ENCODE measurements at places on chromosomes 16 and 17.

- no peak for DNase-seq
These were observed 553.2 kb downstream of the MAF start for GRCh38 chr16:79047337-79047736.

GRCh38 chr17:34366529-34367107 lies 3.6 kb upstream of the CCL1 start:
- DNase-seq, result no peak

DNA sequence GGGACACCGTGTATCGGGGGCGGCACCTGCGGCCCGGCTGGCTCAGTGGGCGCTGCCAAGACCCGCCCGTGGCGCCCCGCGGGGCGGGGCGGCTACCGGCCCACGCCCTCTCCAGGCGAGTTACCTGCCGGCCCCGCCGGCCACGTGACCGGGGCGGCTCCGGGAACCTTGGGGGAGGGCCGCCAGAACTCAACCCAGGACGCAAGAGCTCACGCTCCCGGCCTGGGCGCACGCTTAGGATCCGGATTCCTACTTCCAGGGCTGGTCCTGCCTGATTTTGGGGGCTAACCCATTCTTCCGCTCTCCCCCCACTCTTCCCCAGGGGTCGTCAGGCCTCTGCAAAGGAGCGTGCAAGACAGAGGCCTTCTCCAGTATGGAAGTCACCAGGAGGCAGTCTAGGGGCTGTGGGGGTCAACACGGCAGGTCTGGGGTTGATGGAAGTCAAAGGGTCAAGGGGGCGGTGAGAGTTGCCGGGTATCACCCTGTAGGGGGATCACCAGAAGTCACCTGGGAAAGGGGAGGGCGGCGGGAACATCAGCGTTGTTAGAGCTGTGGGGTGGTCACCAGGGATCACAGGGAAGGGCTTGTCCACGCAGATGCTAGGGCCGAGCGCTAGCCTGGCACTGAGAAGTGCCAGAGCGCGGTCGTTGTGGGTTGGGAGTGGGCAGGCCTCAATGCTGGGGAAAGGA lies 354 bp upstream of the ESRP2 start:
- peak; percentile 49 for DNase-seq

DNA sequence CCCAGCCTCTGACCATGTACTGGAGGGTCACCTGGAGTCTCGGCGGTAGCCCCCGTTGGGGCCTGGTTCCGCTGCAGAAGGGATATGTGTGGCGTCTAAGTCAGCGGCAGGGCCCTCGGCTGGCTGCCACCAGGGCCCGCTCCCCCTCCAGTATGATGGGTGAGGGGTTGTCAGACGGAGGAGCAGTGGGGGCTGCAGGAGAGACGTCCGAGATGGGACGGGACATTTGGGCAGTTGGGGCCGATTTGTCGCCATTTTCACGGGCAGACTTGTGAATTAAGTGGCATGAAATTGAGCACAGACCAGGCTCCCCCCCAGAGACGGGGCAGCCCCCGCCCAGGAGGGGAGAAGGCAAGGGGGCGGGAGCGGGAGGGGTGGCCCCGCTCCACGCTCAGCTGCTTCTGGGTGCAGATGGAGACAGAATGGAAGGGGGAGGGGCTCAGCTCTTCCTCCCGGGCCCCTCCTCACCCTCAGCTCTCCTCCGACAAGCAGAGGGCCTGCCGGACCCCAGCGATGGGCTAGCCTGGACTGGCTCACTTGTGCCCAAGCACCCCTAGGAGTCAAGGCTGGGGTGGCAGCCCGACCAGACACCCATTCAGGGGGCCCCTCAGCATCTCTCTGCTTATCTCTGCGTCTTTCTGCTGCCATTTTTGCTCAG lies 52.7 kb upstream of the LHX1 start:
- DNase-seq, result no peak

- no peak for DNase-seq
These were observed 970 bp downstream of the PRSS36 start for GRCh38 chr16:31148896-31149295.

DNA sequence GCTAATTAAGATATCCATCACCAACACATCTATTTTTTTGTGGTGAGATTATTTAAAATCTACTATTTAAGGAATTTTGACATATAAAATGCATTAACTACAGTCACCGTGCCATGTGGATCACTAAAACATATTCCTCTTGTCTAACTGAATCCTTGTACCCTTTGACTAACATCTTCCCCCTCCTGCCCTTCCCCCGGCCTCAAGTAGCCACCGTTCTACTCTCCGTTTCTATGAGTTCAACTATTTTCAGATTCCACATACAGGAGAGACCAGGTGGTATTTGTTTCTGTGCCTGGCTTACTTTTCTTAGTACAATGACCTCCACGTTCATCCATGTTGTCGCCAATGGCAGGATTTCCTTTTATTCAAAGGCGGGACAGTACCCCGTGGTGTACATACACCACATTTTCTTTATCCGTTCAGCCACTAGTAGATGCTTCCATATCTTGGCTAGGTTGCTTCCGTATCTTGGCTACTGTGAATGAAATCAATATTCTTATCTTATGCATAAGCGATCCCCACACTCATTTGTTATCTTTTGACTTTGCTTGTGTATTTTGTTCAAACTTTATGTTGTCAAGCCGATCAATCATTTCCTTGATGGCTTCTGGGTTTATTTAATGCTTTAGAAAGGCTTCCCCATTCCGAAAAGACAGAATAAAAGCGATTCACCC lies 134.7 kb downstream of the KCNJ12 start:
- no peak for DNase-seq

GRCh38 chr16:19919142-19919541 lies 34.5 kb upstream of the GPRC5B start:
- no peak for DNase-seq

DNA sequence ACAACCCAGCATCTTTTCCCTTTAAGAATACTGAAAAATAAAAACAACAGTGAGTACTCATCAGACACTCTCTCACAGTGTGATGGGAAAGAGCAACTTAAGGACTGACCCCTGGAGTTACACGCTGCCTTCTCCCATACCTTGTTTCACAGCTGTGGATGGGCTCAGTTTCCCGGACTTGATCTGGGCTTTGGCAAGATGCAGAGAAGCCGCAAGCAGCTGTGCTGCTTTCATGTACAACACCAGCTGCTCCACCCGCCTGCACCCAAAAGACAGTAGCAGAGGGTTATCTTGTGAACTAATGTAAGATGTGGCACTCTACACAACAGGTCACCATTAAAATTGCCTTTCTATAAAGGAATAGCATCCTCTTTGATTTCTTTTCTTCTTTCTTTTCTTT lies 32.7 kb upstream of the ALDH3A1 start:
- DNase-seq, result no peak

- DNase-seq, result peak; percentile 25
These were observed 33.7 kb upstream of the TNRC6C start for GRCh38 chr17:77924757-77925336.

DNA sequence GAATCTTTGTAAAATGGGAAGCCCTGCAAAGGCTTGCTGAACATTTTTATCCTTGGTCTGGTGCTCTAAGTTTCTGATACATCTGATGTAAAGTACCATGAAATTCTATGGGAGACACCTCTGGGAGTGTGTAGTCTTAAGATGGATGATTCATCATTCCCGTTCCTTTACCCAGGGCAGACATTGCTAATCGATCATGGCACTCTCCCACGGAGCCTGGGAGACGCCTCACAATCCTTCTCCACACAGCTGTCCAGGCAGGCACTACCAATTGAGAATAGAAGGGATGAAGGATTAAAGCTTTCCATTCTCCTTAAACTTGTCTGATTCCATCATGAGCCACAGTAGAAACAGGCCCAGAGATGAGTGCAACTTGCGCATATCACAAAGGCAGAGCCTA lies 144.8 kb downstream of the GSG1L start:
- DNase-seq, result no peak
